Stimulated activated CD8-positive, alpha-beta memory T cell treated with anti-CD3 and anti-CD28 coated beads, Interleukin-2, amount 100 ng/mL, for 1 hour (primary cell): ENCODE measurements at places on chromosomes 6 and 20.

DNA sequence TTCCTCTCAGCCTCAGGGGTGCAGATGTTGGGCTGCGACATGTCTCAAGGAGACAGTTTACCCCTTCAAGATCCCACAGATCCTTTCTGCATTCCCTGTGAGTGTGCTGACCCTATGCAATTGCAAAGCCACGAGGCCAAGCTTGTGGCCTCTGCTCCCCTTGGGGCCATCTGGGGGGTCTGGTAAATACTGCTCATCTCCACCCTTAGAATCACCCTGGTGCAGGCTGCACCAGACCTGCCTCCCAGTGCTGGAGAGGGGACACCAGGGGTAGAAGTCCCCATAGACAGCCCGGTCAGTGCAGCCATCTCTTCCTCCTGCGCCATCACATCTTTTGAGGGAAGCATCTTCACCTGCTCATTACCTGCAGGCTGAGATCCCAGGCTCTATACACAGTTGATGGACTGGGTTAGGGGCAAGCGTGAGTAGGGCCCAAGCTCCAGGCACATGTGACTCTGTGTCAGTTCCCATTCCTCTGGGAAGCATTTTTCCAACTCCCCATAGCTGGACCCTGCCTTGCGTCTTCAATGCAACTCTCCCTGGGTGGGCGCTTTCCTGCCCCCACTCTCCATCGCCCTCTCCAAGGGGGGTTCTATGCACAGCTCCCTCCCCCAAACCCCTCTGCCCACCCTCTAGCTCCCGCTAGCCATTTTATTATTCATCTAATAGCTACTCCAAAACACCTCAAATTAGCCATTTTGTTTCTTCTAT, 53.9 kb downstream of the THBS2 start:
- no peak for DNase-seq

GRCh38 chr6:20188630-20189075, 23.6 kb downstream of the MBOAT1 start:
- no peak for DNase-seq

GRCh38 chr6:39577446-39578165, 147.6 kb downstream of the KIF6 start:
- DNase-seq: no peak

GRCh38 chr6:29834564-29835436, 7.2 kb downstream of the HLA-G start:
- DNase-seq: peak; percentile 24

DNA sequence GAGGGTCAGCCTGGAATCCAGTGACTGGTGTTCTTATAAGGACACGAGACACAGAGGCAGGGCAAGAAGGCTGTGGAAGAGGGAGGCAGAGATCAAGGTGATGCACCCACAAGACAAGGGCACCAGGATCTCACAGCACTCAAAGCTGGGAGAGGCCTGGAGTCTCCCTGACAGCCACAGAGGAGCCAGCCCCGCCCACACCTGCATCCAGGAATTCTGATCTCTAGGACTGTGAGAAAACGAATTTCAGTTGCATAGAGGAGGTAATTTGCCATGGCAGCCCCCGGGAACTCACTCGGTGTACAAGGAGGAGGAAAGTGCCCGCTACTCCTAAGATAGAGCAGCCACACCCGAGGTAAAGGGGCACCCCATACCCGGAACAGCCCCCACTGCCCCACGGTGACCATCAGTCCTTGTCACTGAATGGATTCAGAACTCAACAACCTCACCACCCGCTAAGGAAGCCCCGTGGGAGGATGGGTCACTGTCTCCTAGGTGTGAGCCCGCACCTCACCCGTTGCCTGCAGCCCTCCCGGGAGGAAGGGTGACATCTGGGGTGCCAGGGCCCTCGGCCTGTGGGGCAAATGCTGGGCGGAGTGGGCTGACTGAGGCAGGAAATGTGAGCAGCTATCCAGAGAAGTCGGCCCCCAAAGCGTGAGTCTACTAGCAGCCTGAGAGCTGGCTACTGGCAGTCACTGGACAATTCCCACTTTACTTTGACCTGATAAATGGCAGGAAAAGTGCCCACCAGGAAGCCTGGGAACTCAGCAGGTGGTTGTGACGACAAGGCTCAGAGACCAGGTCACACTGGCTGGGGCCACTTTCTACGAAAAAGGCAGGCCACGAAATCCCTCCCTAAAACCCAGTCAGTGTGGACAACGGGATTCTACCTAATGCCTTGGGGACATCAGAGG, 22.4 kb downstream of the DLL1 start:
- DNase-seq: no peak

DNA sequence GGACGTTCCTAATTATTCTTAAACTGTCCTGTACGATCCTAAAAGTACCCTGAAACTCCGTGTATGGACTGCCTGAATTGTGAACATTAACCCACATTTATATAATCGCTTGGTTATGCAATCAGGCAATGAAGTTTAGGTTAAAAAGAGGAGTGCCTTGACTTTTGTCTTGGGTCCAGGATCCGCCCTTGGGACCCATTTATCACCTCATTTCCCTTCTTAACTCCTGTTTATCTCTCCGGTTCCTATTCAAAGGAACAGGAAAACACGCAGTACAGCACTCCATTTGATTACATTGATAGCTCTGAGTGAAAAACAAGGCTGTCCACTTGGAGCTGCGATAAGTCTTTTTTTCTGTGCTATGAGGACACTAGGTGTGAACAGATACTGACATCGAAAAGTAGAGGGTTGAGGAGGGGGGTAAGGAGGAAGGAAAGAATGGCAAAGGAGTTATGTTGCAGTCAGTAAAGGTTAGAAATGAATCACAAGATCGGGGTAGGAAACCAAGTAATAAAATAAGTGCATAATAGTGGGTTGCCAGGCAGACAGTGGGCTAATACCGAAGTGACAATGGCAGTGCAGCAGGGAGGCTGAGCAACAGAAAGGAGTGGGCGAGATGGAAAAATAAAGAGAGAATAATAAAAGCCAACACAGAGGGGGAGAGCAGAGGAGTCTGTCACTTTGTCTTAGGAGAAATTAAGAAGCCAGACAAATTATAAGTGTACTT, 15.9 kb upstream of the PCK1 start:
- no peak for DNase-seq

DNA sequence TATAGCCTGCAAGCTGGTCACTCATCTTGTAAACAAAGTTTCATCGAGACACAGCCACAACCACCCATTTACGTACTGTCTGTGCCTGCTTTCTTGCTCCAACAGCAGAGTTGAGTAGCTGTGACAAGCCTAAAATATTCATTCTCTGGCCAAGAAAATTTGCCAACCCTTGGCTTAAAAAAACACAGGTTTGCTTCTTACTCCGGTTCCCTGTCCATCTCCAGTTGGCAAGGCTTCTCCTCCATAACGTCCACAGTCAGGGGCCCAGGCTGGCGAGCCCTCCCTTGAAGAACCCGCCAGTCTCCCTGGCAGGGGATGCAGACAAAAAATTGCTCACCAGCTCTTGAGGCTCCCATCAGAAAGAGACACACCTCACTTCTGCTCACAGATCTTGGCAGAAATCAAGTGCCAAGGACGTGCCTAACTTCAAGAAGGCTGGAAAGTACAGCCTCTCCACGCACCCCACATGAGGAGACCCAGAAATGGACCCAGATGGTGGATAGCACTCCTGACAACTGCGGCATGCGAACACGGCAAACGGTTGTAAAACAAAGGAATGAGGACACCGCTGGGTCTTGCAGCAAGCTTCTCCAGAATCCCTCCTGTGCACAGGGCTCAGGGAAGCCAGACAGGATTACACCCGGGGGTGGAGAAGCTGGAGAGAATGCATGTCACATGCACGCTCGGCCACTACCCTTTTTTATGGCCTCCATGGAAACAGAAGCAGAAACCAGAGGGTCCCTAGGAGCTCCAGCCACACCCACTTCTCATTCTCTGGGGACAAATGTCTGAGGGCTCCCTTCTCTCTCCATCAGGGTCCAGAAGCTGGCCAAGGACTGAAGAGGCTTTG, 59.8 kb upstream of the SIRPA start:
- DNase-seq: no peak

- no peak for DNase-seq
Measured at GRCh38 chr20:33771938-33772337, 39.2 kb upstream of the CHMP4B start.

DNA sequence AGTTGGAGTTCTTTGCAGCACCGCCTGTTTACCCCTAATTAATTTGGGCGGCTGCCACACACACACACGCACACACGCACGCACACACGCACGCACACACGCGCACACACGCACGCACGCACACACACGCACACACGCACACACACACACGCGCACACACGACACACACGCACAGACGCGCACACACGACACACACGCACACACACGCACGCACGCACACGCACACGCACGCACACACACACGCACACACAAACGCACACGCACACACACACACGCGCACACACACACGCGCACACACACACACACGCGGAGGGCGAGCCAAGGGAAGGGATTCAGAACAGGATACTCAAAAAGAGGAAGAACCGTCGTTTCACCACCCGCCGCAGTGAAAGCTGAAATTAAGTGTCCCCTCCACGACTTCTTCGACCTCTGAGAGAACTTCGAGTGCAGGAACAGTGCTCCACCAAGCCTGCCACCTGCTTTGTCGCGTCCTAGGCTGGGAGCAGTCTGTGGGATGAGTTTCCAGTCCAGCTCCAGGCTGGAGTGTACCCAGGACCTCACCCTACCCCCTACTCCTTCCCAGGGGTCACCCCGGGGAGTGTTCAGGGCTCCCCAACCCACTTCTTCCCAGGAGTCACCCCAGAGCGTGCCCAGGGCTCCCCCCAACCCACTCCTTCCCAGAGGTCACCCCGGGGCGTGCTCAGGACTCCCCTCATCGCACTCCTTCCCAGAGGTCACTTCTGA, 1.1 kb downstream of the RNASET2 start:
- no peak for DNase-seq

DNA sequence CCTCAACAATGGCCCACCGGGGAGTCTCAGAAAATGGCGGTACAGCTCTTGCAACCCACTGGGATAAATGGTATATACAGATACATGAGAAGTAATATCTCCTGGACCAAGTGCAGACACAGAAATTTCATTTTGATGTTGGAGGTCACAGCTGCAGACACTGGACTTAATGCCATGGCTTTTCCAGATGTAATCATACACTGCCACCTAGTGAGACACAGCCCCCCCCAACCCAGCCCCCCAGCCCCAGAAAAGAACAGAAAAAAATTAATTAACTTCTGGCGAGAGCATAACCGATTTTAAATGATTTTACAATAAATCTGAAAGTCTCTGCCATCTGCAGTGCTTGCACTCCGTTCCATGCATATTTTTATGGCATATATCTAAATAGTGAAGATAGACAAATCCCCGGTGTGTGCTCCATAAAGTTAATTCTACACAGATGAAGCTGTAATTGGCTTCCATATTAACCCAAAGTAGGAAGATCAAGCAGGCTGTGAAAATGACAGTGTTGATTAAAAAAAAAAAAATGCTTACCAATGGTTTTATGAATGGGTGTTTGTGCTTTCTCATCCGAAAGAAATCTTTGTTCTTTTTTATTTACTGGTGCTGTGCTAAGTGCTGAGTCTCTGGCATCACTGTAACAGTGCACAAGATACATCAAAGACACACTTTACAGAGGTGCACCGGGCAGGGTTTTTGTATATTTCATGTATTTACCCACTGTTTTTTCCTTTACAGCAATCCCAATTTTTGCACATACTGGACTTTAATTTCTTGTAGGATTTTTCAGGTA, 804.1 kb downstream of the TFAP2A start:
- no peak for DNase-seq

DNA sequence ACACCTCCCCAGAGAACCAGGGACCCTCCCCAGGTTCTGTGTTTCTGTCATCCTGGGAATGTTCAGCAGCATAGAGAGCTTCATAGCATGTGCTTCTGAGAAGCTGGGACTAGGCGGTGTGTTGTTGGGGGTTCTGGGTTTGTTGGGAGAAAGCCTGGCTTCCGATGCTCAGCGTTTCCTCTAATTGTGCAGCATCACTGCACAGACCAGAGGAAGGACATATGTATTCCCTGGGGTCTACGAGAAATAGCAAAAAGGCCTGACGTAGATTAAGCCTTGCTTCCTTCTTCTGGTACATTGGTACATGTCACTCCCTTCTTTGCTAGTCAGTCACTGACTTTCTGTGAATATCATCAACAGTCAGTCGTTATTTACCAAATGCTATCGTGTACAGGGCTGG, 96.9 kb upstream of the SGK1 start:
- no peak for DNase-seq

DNA sequence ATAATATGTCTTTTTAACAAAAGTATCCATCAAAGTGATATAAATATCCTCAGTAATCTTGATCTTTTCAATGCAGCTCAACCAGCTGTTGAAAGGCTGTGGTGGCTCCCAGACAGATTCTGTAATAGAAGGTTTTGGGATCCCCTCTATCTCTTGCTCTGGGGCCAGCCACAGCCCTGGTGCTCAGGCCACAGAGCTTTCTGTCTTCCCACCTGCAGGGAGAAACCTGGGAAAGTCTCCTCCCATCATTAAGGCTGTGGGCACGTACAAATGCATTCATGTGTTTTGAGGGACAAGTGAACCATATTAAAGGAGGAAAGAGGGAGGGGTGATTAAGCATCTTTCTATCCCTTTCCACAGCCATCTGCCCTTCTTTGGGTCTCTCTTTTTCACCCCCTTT, 183.1 kb downstream of the PRDM13 start:
- DNase-seq: no peak

GRCh38 chr6:53691252-53691651, 25.7 kb upstream of the KLHL31 start:
- no peak for DNase-seq

GRCh38 chr20:35133031-35133430, 14.1 kb downstream of the EDEM2 start:
- DNase-seq: no peak

DNA sequence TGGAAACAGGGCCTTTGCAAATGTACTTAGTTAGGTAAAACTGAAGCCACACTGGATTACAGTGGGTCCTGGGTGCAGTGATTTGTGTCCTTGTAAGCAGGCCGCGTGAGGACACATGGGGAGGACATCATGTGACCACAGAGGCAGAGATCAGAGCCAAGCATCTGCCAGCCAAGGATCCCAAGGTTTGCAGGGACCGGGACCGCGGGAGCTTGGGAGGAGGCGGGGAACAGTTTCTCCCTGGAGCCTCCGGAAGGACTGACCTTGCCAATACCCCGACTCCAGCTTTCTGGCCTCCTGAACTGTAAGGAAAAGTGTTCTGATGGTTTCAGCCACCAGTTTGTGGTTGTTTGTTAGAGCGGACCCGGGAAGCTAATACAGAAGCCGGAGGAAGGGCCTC, 500.9 kb downstream of the PREX1 start:
- no peak for DNase-seq

GRCh38 chr20:492159-492558, 29.8 kb upstream of the TBC1D20 start:
- no peak for DNase-seq

GRCh38 chr20:54178256-54178655, 4.5 kb upstream of the CYP24A1 start:
- DNase-seq: no peak
